ENCODE measurements at places on chromosomes 3 and 15.
A peak's percentile ranks its signal among the peaks of the same experiment; 100 is the strongest.

- DNase-seq: no peak
Measured at GRCh38 chr3:23806534-23807423, 1.0 kb downstream of the UBE2E1 start.

DNA sequence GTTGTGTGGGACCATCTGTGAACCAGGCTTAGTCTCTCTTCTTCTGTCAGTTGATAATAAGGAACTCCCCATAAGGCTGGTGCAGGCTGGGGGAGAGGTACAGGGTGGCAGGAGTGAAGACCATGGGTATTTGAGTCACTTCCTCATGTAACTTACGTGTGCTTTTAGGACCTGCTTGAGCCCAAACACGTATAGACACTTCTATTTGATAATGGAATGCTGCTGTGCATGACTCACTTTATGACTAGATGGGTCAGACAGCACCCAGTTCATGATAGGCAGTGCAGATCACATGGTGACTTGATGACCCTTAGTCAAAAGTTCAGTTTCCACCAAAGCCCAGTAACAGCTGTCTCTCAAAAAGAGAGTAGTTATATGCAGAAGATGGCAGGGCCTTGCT is 490.9 kb downstream of the ZBBX start:
- no peak for DNase-seq

DNA sequence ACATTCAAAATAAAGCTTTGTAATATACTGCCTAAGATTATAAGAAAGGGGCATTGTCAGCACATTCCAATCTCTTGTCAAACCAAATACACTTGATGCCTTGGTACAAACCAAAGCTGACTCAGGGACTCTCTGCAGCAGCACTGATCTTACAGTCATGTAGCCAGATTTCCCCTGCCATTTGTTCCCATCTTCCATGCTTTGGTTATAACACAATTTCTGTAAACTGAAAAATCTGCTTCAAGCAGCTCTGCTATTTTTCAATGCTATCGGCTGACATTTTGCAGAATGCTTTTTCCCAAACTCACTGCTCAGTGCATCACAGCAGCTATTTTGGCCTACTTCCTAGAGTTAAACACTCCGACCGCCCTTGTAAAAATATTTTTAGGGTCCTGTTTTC is 18.2 kb downstream of the PLOD2 start:
- DNase-seq: no peak

DNA sequence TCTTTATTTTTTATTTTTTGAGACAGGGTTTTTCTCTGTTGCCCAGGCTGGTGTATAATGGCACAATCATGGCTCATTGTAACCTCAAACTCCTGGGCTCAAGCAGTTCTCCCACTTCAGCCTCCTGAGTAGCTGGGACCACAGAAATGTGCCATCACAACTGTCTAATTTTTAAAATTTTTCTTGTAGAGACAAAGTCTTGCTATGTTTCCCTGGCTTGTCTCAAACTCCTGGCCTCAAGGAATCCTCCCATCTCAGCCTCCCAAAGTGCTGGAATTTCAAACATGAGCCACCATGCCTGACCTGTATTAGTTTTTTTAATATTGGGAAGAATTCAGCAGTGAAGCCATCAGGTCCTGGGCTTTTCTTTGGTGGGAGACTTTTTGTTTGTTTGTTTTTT is 13.6 kb upstream of the CLDN11 start:
- no peak for DNase-seq

GRCh38 chr3:174440253-174440701 is 418.9 kb upstream of the NAALADL2 start:
- DNase-seq: no peak

DNA sequence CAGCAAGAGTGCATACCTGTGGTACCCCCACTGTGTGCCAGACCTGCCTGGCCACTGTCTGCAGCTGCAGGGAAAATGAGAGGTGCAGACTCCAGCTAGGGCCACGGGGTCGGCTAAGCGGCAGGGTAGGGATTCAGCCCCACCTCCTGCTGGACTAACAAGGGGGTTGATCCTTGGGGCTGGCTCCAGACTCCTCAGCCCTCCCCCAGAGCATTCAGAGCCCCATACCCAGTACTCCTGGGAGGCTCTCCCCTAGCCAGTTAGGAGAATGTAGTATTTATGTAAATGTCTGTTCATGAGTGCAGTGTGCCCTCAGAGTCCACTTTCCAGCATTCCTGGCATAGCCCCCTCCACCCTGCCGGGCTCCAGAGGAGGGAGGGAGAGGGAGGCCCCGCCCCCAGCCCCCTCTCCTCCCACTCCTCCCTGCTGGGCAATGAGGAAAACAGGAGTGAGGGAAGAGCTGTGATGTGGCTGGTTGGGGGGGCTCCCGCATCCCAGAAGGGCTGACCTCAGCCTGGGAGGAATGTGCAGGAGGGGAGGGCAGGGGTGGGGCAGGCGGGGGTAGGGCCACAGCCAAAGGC is 4.5 kb upstream of the SEMA3B start:
- no peak for DNase-seq

- DNase-seq: no peak
Measured at GRCh38 chr3:108301695-108302404, 5.5 kb downstream of the HHLA2 start.

DNA sequence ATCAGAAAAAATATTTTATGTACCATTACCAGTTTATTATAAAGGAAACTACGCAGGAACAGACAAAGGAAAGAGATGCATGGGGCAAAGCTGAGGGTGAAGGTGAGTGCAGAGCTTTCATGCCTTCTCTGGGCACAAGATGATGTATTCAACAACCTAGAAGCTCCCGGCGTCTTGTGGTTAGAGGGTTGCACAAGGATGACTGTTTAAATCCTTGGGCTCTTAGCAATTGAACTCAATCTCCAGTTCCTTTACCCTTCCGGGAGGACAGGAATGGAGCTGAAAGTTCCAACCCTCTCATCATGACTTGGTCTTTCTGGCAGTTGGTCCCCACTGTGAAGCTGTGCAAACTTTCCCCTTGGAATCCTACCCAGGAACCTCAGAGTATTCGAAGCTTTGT is 542.0 kb downstream of the EPHA3 start:
- DNase-seq: no peak

- no peak for DNase-seq
Measured at GRCh38 chr3:74531491-74531890, 83.0 kb downstream of the CNTN3 start.

GRCh38 chr3:72549761-72550581 is 298.3 kb downstream of the SHQ1 start:
- DNase-seq: no peak

- DNase-seq: no peak
Measured at GRCh38 chr3:162538491-162538890, 1041.9 kb downstream of the OTOL1 start.

DNA sequence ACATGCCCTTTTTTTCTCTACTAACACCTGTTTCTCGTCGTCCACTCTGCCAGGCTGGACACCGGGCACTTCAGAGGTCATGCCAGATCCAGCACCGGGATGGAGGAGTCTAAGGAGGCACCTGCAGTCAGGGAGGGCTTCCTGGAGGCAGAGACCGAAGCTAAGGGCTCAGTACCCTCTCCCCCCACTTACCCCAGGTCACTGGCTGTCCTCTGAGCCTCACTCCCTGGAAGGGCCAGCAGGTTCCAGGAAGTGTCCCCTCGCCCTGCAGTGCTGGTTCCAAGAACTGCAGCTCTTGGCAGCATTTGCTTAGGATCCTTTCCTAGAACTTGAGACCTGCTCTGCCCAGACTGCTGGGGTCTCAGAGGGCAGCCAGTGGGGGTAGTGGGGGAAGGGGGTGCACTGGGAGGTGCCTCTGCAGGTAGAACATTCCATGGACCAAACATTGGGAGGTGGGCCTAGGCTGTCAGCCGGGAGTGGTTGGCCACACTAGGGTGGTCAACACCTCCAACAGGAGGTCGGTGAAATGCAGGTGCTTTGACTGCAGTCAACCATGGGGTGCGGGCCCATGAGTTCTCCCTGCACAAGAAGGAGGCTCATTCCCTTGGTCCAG is 11.3 kb downstream of the CISH start:
- no peak for DNase-seq

DNA sequence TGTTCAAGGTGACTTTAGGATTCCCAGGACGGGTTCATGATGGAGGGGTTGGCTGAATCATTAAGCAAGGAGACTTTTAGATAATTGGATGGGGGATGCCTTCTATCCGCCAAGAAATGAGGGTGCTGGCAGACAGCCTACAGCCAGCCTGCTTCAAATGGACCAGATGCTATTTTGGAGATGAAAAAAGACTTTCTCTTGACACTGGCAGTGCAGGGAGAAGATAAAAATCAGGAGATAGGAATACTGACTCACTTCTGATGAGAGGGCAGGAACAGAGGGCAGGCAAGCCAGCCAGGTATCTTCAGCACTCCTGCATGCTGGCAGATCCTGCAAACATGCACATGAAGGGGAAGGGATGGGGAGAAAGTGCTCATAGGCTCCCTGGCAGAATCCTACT is 7.7 kb upstream of the SYN2 start:
- no peak for DNase-seq

DNA sequence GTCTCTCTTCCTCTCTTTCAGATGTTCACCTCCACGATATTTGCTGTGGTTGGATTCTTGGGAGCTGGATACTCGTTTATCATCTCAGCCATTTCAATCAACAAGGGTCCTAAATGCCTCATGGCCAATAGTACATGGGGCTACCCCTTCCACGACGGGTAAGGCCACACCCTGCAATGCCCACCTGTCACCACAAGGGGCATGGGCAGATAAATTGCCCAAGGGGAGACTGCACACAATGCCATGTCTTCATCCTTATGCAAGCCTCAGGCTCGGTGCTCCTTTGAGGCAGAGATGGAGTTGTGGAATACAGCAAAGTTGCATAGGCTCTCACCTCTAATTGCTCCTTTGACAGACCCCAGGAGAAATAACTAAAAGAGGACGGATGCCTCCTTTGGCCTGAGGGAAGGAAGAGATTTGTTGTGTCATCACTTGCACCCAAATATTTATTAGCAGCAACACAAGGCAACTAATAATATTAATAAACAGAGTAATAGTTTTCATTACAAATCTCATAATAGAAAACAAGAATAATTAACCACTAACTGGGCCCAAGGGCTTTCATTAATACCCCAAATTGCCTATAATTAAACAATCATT is 13.2 kb downstream of the TM4SF4 start:
- DNase-seq: peak; percentile 6

DNA sequence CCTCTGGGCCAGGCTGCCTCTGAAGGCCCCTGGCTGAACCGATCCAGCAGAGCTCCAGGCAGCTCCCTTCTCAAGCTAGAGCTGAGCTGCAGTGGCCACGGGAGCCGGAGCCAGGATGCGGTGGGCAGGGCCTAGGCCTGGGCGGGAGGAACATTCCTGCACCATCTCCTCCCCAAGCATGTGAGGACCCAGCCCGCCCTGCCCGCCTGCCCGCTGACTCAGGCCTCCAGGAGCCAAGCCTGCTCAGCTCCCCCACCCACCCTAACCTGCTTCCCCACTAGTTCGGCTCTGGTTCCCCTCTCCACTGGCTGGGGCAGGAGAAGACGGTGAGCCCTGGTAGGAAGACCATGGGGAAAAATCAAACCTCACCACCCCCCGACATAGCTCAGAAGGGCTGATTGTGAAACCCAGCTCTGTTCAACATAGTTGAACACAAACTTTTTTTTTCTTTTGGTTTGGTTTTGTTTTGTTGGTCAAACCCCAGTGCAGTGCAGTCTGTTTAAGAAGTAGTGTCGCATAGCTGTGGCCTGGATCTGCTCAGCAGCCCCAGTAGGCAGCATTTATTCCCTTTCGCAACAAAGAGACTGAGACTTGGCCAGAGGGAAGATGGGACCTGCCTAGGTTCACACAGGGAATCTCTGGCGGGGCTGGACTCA is 13.5 kb downstream of the SNX33 start:
- DNase-seq: no peak

DNA sequence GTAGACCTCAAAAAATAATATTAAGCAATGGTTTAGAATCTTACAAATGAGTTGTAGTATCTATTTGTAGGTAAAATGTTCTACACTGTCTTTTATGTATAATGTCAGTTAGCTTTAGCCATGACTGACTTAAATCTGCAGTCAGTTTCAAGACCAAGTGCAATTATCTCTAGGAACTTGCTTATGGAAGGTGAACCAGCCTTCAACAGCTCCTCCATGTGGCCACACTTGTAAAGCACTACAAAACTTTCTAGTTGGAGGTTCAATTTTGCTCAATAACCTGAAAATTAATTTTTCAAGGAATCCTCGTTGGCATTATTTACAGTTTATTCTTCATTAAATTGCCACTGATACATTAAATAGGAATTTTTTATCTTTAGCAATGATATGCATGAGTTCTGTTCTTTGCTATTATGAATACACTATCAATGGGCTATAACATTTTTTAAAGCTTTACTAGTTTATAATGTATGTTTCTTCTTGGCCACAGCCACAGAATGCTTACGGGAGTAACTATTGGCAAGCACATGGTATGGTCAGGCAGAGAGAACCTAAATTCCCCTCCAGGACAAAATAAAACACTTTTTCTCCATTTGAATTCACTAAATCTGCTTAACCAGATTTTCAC is 315.3 kb upstream of the UBE2E2 start:
- DNase-seq: no peak

DNA sequence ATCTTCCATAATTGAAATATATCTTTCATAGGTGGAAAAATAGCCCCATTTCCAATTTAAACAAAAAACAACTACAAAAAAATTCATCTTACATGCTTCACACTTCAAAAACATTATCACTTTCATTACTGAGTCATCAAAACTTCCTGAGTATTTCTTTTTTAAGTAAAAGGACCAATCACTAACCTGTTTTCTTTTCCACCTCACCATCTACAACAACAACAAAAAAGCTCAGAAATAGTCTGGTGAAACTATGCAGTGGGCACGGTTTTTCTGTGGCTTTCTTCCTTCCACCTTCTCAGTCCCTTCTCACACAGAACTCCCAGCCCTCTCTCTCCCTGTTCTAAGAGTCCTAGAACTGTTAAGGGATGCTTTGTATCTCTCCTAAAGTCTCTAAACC is 20.3 kb upstream of the TNIK start:
- DNase-seq: no peak

GRCh38 chr3:42714171-42714852 is 11.7 kb upstream of the HHATL start:
- no peak for DNase-seq

DNA sequence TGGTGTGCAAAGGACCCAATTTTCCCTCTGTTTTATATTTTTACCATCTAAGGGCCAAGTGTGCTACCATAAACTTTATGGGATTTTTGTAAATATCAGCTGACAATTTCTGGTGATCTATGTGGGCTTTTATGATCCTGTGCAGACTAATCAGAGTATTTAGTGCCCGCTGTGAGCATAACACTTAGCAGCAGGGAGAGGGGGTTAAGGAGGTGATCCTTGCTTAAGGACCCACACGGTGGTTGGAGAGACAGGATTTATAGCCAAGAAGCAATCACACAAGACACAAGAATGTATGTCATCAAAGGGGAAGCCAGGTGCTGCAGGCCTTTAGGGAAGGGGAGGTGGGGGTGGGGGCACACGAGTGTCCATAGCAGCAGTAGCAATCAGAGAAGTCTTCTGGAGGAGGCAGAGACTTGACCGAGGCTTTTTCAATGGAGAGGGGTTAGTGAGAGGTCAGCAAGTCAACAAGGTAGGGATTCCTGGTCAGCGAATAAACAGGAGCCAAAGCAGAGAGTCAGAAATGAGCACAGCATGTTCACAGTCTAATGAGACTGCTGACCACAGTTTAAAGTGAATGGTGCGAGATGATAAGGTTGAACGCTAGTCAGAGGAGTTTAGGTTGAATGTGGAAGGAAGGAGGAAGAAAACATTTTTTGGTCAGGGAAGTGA is 4.5 kb upstream of the CACNA1D start:
- no peak for DNase-seq
